Activated T-cell treated with anti-CD3 and anti-CD28 coated beads for 24 hours (primary cell): ENCODE measurements at places on chromosomes 3 and 15.

GRCh38 chr15:48592221-48592731 lies 53.2 kb downstream of the FBN1 start:
- DNase-seq: no peak

- DNase-seq: no peak
These were observed 95.0 kb upstream of the ICE2 start for GRCh38 chr15:60573936-60574335.

DNA sequence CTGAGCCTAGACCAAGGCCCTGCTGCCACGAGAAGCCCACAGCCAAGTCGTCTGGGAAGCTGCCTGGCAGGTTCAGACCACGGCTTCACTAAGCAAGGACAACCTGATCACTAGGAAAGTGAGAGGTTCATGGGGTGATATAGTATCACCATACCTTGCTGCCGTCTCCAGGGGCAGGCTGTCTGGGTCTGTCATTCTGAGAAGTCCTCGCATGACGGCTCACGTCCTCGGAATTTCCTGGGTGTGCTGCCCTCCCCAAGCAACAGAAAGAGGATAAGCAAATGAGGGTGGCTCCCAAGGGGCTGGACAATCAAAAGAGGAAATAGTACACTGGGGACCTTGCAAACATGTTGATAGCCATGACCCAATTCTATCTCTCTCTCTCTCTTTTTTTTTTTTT lies 207.4 kb upstream of the IGF1R start:
- no peak for DNase-seq

GRCh38 chr3:141728355-141728892 lies 9.7 kb upstream of the RNF7 start:
- no peak for DNase-seq

GRCh38 chr3:108513961-108514360 lies 3.6 kb upstream of the MYH15 start:
- DNase-seq: no peak

- DNase-seq: no peak
These were observed 98.5 kb downstream of the MTHFS start for GRCh38 chr15:79798311-79798710.

- DNase-seq: no peak
These were observed 4.5 kb downstream of the CHST13 start for GRCh38 chr3:126528419-126528799.

GRCh38 chr3:62859203-62859791 lies 15.9 kb downstream of the CADPS start:
- DNase-seq: no peak

DNA sequence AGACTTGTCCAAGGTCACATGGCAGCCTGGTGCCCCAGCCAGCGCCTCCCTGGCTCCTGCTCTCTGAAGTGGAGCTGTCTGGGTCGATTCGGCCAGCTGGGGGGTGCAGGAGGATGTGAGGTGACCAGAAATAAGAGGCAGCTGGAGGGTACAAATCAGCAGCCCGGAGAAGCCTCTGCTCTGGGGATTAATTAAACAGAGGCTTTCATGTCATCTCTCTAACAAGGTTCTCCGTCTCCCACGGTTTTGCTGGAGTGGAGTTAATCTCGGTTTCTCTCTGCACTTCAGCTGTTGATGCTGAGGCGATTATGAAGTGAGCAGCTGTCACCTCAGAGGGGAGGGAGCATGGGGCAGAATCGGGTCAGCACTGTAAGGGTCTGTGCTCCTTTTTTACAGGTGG lies 236.8 kb downstream of the TLE3 start:
- DNase-seq: no peak

- peak; percentile 30 for DNase-seq
These were observed 3.6 kb downstream of the PDIA3 start for GRCh38 chr15:43749690-43750345.

- DNase-seq: no peak
These were observed 231.5 kb downstream of the THRB start for GRCh38 chr3:24263069-24263668.

GRCh38 chr15:101203607-101204189 lies 48.1 kb downstream of the CHSY1 start:
- no peak for DNase-seq
